ENCODE measurements at places on chromosomes 11 and 22.

DNA sequence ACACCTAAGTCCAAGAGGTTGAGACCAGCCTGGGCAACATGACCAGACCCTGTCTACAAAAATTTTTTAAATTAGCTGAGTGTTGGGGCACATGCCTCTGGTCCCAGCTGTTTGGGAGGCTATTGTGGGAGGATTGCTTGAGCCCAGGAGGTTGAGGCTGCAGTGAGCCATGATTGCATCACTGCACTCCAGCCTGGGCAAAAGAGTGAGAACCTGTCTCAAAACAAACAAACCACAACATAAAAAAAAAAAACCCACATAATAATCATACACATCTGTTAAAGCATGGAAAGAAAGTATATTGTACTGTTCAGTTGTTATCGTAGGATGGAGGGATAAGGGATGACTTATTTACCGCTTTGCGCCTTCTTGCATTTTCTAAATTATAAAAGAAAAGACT is 35.9 kb upstream of the GRK2 start:
- no peak for DNase-seq

GRCh38 chr11:31529701-31530100 is 20.1 kb downstream of the ELP4 start:
- DNase-seq: no peak

- no peak for DNase-seq
Observed at GRCh38 chr11:1772270-1773130, 8.8 kb upstream of the CTSD start.

GRCh38 chr11:102637731-102638130 is 12.6 kb upstream of the MMP20 start:
- no peak for DNase-seq

All from hippocampal formation (tissue), 2 donors.